Activated T-helper 1 cell treated with anti-CD3 and anti-CD28 coated beads, Interleukin-2, amount 50 U/mL, for 16 hours (primary cell): ENCODE measurements at places on chromosomes 6 and 20.

- DNase-seq = no peak
These were observed 11.6 kb upstream of the F13A1 start for GRCh38 chr6:6331946-6332601.

GRCh38 chr6:100892693-100893092 is 11.6 kb upstream of the ASCC3 start:
- DNase-seq = no peak

GRCh38 chr6:156703719-156704118 is 73.5 kb upstream of the ARID1B start:
- DNase-seq = no peak

GRCh38 chr6:113679051-113679450 is 178.1 kb upstream of the MARCKS start:
- DNase-seq = no peak

DNA sequence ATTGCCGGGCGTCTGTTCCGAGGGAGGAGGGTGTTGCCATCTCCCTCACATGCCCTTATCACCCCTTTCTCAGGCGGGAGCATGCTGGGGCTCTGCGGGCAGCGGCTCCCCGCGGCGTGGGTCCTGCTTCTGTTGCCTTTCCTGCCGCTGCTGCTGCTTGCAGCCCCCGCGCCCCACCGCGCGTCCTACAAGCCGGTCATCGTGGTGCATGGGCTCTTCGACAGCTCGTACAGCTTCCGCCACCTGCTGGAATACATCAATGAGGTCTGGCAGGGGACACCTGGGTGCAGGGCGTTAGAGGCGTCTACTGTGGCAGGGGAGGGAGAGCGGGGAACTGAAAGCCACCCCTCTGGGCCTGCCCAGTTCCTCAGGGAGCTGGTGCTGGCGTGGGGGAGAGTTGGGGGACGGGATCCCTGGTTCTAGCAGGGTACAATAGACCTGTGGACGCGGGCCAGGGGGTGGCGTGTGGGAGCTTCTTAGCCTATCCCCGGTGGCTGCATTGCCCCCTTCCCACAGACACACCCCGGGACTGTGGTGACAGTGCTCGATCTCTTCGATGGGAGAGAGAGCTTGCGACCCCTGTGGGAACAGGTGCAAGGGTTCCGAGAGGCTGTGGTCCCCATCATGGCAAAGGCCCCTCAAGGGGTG is 697 bp downstream of the PPT2 start:
- DNase-seq = peak; percentile 16

GRCh38 chr6:33088258-33088930 is 12.6 kb downstream of the HLA-DPB1 start:
- no peak for DNase-seq

GRCh38 chr6:169587975-169588374 is 113.9 kb downstream of the WDR27 start:
- DNase-seq = no peak

GRCh38 chr6:169321546-169321945 is 67.9 kb upstream of the THBS2 start:
- DNase-seq = no peak

- no peak for DNase-seq
These were observed 473.6 kb downstream of the EPHA7 start for GRCh38 chr6:92945799-92946198.

- no peak for DNase-seq
These were observed 18.8 kb upstream of the OLIG3 start for GRCh38 chr6:137512757-137513605.

GRCh38 chr6:144321839-144322591 is 36.9 kb downstream of the UTRN start:
- DNase-seq = no peak

DNA sequence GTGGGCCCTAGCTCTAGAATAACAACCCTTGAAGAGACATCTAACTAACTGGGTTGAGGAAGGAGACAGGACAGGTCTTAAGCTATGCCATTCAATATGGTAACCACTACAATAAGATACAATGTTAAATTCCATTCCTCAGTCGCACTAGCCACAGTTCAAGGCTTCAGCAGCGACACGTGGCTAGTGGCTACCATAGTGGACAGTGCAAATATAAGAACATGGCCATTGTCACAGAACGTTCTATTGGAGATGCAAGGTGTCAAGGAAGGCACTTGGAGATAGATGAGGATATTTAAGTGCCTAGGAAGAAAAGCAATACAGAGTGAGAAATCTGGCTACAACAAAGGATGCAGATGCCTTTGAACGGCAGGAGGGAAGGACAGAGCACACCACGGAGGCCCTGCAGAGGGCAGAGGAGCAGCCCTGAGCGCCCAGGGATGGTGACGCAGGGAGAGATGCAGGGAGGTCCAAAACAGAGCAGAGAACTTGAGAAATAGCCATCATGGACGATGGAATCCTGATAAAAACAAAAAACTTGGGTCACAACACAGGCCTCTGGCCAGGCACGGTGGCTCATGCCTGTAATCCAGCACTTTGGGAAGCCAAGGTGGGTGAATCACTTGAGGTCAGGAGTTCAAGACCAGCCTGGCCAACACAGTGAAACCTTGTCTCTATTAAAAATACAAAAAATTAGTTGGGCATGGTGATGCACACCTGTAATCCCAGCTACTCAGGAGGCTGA is 140.7 kb downstream of the ZMYND8 start:
- DNase-seq = no peak

GRCh38 chr20:2745936-2746635 is 53.5 kb downstream of the EBF4 start:
- no peak for DNase-seq

DNA sequence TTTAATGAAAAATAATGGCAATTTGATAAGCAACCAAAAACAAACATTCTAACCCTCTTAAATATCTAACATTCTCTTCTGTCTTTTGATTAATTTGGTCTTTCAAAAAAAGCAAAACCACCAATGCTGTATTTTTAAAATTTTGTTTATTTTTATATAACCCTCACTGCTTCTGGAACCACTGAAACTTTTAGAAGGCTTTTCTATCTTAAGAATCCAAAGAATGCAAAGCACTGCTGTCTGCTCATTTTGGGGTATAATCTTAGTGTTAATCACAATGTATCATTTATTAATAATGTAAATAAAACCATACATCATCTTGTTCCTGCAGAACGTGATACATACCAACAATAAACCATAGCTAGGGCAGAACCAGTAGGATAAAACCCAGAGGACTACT is 14.0 kb downstream of the STK38 start:
- DNase-seq = no peak

GRCh38 chr20:47481330-47482216 is 20.1 kb upstream of the NCOA3 start:
- no peak for DNase-seq

GRCh38 chr20:219290-220115 is 7.6 kb upstream of the DEFB129 start:
- DNase-seq = no peak

DNA sequence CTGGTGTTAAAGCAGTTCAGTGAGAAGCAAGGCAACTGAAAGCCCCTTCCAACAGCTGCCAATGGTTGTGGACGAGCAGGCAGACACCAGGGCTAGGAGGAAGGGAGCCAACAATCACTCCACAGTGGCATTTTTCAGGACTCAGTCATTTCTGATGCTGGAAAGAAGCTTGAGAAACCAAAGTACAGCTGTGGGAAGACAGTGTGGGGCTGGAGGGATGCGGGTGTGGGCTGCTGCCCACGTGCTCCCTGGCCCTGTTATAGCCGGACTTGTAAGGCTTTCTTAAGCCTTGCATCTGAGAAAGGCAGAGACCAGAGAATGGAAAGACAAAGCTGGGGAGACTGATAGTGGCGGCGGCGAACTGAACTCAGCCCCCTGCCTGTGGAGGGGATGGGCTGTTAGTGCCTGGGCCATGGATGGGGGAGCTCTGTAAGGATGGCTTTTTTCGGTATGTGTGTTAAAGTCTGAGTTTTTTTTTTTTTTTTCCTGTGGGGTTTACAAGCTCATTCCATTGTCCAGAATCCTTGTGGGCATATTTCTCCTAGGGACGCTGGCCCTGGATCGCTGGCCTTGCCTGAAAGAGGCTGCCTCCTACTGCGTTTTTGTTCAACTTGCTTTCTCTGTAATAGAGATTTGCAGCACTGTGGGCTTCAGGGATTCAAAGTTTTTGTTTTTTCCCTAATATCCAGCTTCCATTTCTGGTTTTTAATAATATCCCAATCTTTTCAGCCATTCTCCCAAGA is 91.7 kb downstream of the GJA10 start:
- no peak for DNase-seq

- DNase-seq = no peak
These were observed 41.5 kb upstream of the SRF start for GRCh38 chr6:43129434-43130194.

GRCh38 chr6:140697585-140697984 is 1323.1 kb upstream of the CITED2 start:
- DNase-seq = no peak

DNA sequence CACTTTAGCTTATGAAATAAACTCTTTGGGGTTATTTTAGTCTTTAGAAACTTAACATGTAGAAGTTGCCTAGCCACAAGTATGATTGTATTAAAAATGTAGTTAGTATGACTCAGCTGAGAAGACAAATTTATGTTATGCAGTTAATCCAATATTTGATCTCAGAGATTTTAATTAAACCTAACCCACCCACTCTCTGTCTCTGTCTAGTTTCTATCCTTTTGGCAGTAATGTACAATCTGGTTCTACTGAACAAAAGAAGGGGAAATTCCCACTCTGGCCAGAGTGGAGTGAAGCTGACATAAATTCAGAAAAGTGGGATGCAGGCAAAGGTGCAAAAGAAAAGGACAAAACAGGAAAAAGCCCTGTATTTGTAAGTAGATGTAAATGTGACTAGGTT is 36.4 kb downstream of the ADGB start:
- no peak for DNase-seq

DNA sequence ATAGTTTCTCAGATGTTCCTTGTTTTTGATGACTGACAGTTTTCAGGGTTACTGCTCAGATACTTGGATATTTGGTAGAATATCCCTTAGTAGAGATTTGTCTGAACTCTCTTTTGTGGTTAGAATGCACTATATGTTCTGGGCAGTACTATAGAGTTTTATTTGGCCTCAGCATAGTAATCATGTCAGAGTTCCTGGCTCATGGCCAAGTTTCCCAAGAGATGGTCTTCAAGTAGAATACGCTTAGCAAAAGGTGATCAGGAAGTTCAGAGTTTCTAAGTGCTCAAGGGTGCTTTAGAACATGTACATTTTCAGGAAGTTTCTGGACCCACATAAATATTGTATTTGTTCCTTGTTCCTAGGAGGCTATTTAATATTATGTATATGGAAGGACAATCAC is 1209.7 kb upstream of the GJE1 start:
- no peak for DNase-seq

- DNase-seq = no peak
These were observed 538 bp downstream of the FERMT1 start for GRCh38 chr20:6122111-6122872.

DNA sequence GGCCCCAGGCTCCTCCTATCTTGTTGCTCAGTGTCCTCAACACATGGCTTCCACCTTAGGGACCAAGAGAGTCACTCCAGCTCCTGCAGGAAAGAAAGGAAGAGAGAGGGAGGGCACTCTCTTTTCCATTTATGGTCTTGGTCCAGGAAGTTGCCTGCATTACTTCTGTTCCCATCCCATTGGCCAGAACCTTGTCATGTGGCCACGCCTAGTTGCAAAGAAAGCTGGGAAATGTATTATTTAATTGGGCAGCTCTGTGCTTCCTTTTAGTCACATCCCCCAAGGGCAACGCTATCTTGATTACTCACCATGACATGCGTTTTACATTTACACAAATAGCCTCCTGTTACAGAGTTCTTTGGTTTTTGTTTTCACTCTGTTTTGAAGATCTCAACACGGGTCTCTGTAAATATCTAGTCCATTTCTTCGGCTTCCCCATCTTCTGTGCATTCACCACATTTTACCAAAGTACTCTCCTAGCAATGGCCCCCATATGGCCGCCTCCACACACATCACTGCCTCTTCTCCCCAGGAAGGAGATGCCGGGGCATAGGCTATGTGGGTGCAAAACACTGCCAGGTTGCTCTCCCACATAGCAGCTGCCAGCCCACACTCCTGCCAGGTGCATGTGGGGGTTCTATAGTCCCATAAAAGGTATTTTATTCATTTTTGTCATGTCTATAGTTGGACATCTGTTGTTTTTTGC is 35.7 kb upstream of the ZMYND8 start:
- no peak for DNase-seq

DNA sequence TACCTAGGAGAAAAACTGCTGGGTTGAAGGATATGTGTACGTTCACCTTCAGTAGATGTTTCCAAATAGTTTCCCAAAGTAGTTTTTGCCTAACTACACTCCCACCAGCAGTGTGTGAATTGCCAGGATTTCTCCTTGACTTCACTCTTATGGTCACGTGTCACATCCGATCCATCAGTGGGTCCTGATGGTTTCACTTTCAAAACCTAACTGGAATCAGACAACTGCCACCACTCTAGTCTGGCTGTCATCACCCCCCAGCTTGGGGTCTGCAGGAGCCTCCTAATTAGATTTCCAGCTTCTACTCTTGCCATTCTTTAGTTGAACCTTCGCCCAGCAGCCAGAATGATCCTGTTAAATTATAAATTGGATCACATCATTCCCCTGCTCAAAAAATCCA is 8.5 kb upstream of the SLC12A5 start:
- no peak for DNase-seq

- DNase-seq = no peak
These were observed 290.3 kb upstream of the STXBP5 start for GRCh38 chr6:146913842-146914488.

GRCh38 chr6:143401636-143402370 is 48.7 kb downstream of the ADAT2 start:
- no peak for DNase-seq

DNA sequence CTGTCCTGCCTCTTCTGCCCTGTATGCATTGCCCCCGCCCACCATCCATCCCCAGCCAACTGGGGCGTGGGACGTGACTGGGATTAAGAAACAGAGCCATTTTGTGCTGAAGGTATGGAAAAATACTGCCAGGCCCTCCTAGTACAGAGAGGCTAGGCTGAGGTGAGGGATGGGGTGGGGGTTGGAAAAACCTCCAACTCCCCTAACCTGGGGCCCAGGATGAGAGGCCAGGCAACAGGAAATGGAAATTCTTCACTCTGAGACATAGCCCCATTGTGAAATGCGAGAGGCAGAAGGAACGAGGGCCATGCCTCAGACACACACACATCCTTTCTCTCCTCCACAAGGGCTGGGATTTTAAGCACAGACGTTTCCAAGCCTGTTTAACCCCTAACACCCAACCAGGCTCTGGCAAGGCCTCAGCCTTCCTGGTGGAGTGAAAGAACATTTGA is 19.9 kb downstream of the KCNK5 start:
- DNase-seq = no peak

GRCh38 chr6:14841901-14842421 is 403.9 kb upstream of the JARID2 start:
- DNase-seq = no peak

DNA sequence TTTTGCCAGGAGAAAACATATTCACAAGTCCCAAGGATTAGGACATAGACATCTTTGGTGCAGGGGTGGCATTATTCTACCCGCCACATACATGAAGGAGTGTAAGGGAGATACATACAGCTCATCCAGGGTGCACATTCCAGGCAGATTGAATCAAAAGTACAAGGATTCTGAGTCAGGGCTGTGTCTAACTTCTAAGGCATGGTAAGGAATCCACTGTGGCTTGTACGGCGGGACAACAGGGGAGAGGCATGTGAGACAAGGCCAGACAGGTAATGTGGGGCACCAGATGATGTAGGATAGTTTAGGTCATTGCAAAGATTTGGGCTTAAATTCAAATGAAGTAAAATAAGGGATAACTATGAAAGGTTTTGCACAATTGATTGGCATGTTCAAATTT is 780.9 kb downstream of the C6orf118 start:
- no peak for DNase-seq
